ENCODE measurements at places on chromosomes 2 and 18.

DNA sequence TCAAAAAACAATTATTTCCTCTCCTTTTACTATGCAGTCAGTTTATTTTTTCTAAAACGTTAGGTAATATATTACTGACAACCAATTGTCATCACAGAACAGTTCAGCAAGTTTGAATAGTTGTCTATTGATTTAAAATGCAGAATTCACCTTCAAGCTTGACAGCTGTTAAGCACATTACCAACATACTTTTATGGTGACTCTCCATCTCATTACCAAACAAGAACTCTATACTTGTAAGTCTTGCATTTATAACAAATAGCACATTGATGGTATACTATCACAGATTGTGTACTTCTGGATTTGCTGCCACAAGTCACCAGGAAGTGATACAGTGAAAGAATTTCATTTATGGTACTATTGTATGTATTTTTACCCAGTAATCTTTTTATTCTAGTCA lies 99.4 kb upstream of the PPP1CB start:
- DNase-seq: no peak

- no peak for DNase-seq
Observed at GRCh38 chr18:78639006-78639950, 340.3 kb upstream of the SALL3 start.

DNA sequence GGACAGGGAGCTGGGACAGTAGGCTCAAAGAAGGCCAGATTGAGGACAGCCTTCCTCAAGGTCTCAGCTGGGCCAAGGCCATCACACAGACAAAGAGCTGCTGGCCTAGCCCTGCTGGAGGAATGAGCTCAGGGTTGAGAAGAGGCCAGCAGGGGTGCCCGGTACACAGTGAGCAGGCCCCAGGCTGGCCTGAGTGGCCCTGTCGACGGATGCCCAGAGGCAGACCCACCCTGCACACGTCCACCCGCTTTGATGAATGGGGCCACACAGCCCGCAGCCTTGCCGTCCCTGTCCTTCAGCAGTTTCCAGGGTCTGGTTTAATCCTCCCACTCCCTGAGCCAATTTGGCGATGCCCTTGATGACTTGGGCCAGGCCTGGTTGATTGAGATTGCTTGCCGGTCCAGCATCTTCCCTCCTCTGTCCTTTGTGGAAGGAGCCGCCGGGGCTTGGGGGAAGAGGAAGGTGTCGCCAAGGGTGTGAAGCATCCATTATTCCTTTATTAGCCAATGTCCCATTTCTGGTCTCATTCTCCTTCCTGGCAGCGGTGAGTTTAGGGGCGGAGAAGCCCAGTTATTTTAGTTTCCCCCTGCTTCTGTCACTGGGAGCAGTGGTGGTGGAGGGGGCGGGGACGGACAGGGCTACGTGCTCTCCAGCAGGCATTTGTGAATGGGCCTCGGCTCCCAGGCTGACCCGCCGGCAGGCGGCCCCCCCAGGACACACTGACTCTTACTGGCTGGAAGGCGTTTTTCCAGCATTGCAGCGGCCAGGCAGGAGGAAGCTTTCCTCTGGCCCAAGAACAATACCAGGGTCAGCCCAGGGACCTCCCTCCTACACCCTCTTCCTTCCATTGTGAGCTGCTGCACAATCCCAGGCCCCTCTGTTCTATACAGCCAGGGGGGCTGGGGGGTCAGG lies 141.8 kb downstream of the CTIF start:
- no peak for DNase-seq

GRCh38 chr2:198702796-198703195 lies 754.9 kb downstream of the SATB2 start:
- no peak for DNase-seq

- DNase-seq: no peak
Observed at GRCh38 chr18:49677081-49677480, 115.2 kb downstream of the LIPG start.

DNA sequence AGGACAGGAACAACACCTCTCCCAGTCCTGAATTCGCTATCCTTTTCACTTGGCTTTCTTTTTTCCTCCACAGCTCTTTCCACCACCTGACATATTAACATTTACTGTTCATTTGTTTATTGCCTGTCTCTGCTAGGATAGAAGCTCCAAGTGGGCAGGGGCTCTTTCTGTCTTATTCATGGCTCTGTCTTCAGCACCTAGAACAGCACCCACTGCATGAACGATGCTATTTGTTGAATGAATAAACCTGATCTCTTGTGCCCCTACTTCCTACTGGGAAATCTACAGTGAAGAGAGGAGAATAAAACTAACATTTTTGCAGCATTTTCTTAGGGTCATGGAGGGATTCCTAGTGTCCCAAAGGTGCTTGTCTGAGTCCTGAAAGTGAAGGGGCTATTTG lies 24.4 kb upstream of the GAREM2 start:
- DNase-seq: no peak
